ENCODE measurements at places on chromosomes 1 and 21.

DNA sequence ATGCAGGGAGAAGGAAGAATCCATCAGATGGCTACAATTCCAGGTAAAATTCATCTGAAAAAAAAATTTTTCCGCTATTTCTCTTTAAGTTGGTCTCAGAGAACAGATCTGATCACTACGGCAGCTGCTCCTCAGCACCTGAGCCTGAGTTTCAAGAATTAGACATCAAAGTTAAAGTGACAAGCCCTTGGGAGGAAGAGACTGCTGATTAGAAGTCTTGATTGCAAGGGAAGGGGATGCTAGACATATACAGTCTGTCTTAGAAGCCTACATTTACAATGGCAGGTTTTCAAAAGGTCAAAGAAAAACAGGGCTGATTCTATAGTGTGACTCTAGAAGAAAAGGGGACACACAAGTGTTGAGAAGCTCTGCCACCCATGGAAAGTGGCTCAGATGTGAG lies 48.3 kb downstream of the SUSD4 start:
- DNase-seq, result no peak

GRCh38 chr1:20685741-20686140 lies 24.6 kb upstream of the DDOST start:
- no peak for DNase-seq

GRCh38 chr1:60573121-60573520 lies 499.6 kb upstream of the C1orf87 start:
- no peak for DNase-seq

- DNase-seq, result no peak
Measured at GRCh38 chr1:173057984-173058383, 7.2 kb upstream of the TNFSF18 start.

GRCh38 chr1:229028987-229029878 lies 241.7 kb upstream of the RAB4A start:
- DNase-seq, result no peak

DNA sequence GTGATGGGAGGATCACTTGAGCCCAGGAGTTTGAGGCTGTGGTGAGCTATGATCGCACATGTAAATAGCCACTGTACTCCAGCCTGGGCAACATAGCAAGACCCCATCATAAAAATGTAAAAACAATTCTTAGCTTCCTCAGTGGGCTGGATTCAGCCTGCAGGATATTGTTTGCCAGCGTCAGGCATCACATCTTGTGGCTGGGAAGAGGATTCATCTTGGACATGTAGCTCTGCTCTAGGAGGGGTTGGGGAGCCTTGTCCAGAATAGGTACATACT lies 19.3 kb upstream of the ST3GAL3 start:
- DNase-seq, result no peak

GRCh38 chr1:67133177-67133576 lies 1.6 kb downstream of the C1orf141 start:
- DNase-seq, result no peak

Measured in T-helper 22 cell (primary cell).